ENCODE measurements at places on chromosomes 13 and 19.
A peak's percentile ranks its signal among the peaks of the same experiment; 100 is the strongest.

DNA sequence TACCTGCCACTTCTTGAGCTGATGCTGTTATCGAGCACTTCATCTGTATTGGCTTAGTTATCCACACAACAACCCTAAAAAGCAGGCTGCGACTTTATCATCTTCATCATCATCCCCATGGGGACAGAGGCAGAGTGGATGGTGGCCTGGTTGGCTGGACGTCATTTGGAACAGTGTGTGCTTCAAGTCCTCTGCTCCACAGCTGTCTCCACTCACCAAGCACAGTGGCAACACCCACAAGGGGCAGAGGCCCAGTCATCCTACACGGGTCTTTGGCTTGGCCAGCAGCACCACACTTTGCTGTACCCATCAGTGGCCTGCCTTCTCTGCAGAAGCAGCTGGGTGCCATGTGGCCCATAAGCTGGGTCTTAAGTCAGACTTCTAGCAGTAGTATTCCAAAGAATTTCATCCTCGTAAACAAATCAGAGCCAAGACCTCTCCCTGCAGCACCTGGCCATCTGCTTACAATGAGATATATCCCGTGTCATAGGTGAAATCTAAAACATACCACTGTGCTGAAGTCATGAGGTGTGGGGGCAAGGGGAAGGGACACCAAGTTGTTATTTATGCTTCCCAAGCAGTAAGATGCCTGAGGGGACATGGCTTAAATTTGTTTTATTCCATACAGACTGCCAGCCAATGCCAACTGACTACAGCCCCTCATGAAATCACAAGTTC lies 47.9 kb upstream of the EPHX3 start:
- DNase-seq: no peak

DNA sequence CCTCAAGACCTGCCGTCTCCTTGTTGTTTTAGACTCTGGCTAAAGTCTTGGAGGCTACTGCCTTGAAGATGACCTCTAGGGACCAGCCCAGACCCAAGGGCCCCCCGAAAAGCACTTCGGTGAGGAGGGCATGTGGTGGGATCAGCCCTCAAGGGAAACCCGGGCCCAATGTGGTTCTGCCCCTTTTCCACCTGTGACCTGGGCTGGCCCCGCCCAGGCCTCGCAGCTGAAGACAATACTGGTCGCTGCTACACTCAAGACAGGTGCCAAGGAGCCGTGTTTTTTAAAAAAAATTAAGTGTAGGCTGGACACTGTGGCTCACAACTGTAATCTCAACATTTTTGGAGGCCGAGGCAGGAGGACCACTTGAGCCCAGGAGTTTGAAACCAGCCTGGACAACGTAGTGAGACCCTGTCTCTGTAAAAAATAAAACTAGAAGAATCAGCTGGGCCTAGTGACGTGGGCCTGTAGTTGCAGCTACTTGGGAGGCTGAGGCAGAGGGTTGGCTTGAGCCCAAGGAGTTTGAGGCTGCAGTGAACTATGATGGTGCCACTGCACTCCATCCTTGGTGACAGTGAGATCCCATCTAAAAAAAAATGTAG lies 903 bp downstream of the TLE6 start:
- DNase-seq: no peak

- DNase-seq: no peak
Observed at GRCh38 chr19:19304186-19304965, 15.9 kb downstream of the SUGP1 start.

- no peak for DNase-seq
Observed at GRCh38 chr19:16652854-16653253, 7.1 kb downstream of the SMIM7 start.

DNA sequence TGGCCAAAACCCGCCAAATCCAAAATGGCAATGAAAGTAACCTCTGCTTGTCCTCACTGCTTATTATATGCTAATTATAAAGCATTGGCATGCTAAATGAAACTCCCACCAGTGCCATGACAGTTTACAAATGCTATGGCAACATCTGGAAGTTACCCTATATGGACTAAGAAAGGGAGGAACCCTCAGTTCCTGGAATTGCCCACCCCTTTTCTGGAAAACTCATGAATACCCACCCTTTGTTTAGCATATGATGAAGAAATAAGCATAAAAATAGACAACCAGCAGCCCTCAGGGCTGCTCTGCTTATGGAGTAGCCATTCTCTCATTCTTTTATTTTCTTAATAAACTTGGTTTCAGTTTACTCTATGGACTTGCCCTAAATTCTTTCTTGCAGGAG lies 269.8 kb downstream of the OLFM4 start:
- DNase-seq: no peak

GRCh38 chr13:30718661-30719524 lies 16.4 kb upstream of the ALOX5AP start:
- DNase-seq: no peak

GRCh38 chr19:22783651-22784410 lies at the start of gene ZNF99:
Gene ZNF99, minus strand, starts transcription at chr19:22784151. Its CDS starts 135 bp downstream, at chr19:22784016.
- peak; percentile 1 for DNase-seq

DNA sequence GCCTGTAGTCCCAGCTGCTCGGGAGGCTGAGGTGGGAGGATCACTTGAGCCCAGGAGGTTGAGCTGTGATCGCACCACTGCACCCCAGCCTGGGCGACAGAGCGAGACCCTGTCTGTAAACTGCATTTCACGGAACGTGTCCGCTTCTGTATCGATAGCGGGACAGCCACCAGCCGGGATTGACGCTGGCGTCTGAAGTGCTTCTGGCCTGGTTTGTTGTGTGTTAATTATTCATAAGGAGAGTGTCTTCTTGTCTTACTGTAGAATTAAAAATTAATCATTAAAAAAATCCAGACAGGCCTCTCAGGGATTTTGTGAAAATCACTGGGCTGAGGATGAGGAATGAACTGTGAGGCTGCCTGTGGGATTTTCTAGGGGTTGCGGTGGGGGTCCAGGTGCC lies 16.2 kb upstream of the MISP start:
- DNase-seq: no peak

DNA sequence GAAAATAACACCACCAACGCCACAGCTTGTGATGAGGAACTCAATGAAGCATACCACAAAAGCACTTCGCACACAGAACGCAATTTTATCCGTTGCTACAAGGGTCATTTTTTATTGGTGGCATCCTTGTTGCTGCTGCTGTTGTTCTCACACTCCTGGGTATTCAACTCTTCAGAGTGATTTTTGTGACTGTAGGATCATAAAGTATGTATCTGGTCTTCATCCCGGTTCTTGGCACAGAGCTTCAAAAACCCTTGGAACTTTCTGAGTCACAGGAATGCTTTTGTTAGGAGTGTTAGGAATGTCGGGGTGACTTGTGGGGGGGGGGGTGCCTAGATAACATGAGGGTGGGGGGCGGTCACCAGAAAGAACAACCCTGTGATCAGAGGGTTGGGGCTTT lies 108.4 kb downstream of the ZNF557 start:
- no peak for DNase-seq

DNA sequence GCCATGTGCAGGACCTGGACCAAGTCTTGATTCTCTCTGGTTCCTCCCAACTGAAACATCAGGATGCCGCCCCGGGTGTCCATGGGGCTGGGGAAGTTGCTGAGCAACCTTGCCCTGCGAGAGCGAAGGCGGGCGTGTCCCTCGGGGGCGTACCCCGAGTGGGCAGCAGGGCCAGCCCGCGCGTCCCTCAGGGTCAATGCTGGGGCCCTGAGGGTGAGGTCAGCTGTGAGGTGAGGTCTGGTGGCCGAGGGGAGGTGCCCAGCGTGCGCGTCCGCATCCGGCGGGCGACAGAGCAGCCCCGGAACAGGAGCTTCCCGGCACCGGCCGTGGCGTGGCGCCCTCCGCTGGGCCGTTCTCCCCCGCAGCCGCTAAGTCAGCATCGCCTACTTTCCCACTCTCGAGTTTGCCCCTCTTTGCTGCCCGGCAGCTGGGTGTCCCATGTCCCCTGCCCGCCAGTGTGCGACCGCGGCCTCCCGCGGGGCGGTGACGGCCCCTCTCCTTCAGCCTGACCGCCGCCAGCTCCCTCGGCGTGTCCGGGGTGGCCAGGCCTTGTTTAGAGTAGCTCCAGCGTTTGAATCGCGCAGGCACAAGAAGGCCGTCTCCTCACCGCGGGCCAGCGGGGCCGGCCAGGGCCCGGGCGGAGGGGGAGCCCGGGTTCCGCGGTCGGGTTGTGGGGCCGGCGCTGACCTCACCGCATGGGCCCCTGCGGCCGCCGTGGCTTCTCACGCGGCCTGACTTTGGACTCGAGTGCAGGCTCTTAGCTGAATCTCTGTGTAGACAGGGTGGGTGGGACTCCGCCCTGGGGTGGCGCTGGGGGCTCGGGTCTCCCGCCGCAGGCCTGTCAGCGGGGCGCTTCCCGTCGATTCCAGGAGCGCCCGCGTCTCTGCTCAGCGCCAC lies 33.0 kb downstream of the GJA3 start:
- DNase-seq: peak; percentile 24

DNA sequence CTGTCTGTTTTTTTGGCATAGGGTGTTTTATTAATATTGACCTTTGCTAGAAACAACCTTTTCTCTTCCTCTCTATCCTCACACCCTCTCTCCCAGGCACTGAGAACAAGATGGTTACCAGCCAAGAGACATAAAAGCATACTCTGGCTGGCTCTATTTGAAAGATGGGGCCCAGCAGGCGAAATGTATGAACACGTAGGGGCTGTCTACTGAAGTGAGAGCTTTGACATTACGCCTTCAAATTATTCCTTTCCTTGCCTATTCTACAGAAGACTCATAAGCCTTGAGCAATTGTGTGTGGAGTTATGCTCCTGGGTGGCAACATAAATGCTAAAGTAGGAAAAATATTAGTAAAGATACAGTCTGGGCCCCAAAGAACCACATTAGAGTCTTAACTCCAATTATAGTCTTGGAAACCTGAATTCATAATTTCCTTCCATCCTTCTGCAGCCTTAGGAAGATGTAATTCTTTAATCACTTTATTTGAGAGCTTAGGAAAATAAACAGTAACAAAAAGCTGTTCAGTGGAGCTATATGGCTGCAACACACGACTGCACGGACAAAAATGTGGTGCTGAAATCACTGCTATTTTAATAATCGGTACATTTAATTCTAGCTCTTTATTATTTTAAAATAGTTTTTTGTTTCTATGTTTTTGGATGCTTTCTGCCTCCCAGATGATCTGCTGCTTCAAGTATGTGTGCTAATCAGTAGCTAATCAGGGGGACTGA lies 122.3 kb upstream of the RNF113B start:
- DNase-seq: no peak

DNA sequence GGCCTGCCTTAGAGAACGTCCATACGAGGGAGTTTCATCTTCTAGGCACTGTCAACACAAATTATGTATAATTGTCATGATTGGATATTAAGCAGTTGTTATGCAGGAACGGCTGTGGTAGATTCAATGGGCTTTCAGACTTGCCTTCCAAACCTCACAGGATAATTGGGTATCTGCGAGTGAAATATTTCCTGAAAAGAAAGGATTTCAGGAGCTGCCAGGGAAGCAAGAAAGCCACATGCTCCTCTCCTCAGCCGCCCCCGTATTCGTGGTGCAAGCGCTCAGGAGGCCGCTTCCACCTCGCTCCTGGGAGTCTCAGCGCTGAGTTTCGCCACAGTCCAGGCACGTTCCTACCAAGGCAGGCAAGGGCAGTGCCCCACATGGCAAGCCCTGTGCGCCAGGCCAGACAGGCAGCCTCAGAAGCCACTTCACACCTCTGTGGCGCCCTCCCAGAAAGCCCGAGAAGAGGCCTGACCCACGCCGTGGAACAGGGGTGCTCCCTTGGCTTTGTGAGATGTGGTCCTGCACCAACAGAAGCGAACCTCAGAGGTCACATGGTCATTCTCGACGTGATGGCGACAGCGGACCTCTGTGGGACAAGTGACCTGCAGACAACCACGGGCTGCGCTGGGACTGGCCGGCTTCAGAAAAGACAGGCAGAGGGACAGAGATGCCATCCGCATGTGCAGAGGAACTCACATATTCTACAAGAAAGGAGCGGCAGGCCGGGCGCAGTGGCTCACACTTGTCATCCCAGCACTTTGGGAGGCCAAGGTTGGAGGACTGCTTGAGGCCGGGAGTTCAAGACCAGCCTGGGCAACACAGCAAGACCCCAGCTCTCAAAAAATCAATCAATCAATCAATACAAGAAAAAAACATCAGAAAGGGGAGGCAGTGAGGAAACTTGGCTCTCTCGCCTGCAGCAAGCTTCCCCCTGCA lies 41.4 kb downstream of the CEBPG start:
- DNase-seq: no peak

DNA sequence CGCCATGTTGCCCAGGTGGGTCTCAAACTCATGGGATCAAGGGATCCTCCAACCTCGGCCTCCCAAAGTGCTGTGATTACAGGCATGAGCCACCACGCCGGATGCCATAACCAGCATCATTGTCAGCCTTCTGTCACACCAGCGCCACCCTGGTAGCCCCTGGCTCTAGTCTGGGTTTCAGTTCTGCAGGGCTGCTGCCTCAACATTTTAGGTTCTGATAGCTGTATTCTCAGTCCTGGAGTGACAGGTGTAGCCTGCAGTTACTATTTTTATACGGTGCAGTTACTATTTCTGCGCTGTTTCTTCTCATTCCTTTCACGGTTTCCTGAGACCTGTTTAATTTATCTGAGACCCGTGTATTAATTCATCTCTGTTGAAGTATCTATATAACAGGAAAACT lies 57.1 kb downstream of the TRPM4 start:
- no peak for DNase-seq

DNA sequence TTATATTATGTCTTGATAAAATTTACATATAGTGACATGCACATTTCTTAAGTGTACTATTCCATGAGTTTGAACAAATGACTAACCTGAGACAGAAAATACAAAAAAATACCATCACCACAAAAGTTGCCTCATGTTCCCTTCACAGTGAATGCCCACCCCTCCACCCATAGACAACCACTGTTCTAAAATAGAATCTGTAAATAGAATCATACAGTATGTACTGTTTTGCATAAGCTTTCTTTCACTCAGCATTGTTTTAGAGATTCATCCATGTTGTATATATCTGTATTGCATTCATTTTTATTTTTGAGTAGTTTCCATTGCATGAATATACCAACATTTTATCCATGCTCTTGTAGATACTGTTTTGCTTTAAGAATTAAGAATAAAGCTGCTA lies 23.3 kb upstream of the RBM26 start:
- DNase-seq: no peak

GRCh38 chr13:97117388-97117910 lies 104.7 kb upstream of the MBNL2 start:
- no peak for DNase-seq

GRCh38 chr13:110555601-110556223 lies 5.8 kb downstream of the RAB20 start:
- no peak for DNase-seq

- no peak for DNase-seq
Observed at GRCh38 chr13:40285634-40286033, 380.8 kb downstream of the FOXO1 start.

- DNase-seq: no peak
Observed at GRCh38 chr13:41139296-41139966, 6.8 kb upstream of the KBTBD6 start.

- DNase-seq: peak; percentile 81
Observed at GRCh38 chr19:34733746-34734536, at the start of gene ZNF181. Gene ZNF181, plus strand, starts transcription at chr19:34734243. Its CDS starts 795 bp downstream, at chr19:34735038.

- no peak for DNase-seq
Observed at GRCh38 chr13:112181336-112182067, 114.6 kb downstream of the SOX1 start.

- no peak for DNase-seq
Observed at GRCh38 chr13:33933810-33934209, 115.9 kb downstream of the RFC3 start.

Measured in CD4-positive, alpha-beta T cell treated with Interleukin-4 for 4 hours (primary cell).